ENCODE measurements at places on chromosomes 3 and 15. TPM values are rescaled to one million over a fixed set of nuclear protein-coding genes. Genes with fewer than 3 reads are reported as not detected.

Gene STRA6
- 62.5 TPM for total RNA-seq

Gene C2CD4A
- 0.02 TPM for total RNA-seq

Gene ZWILCH
- 46.6 TPM for total RNA-seq

Gene SERINC4
- total RNA-seq: 0.12 TPM

Gene TGM5
- not detected for total RNA-seq

Gene PKM
- 3,487 TPM for total RNA-seq

All from A549 treated with DMSO at 1 μM for 4 hours (cell line).